Ureter (tissue), 1 donor: ENCODE measurements at places on chromosomes 1 and 21. TPM values are rescaled to one million over a fixed set of nuclear protein-coding genes. Genes with fewer than 3 reads are reported as not detected.

DNA sequence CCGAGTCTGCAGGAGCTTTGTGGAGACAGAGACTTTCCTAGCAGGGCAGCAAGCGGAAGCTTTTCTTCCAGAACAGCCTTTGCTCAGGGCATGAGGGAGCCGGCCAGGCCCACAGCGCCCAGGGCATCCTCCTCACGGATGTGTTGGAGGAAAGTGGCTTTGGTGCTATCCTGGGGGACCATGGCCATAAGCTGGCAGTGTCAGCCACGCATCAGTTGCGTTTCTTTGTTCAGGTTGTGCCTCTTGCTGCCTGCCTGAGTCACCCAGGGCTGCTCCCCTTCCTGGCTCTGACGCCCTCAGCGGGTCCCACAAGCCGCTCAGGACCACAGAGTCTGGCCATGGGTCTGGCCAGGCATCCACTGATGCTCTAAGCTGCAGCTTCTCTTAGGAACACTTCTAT is 39.6 kb upstream of the PRSS38 start:
- no peak for DNase-seq

DNA sequence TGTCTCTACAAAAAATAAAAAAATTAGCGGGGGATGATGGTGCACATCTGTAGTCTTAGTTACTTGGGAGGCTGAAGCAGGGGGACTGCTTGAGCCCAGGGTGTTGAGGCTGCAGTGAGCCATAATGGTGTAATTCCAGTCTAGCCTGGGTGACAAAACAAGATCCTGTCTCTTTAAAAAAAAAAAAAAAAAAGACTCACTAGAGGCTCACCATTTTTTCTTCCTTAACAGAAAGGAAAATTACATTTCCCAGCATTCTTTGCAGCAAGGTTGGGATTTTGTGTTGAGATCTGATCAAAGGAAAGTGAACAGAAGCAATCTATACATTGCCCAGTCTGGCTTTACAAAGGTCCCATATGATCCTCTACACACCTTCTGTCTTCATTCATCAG is 21.5 kb downstream of the GFI1 start:
- no peak for DNase-seq

Gene ZNF683
- total RNA-seq, result 1.2 TPM

Gene KRTAP19-1
- not detected for total RNA-seq

Gene SIK1
- total RNA-seq, result 29.2 TPM

Gene CFHR1
- 2.3 TPM for total RNA-seq

Gene KNCN
- total RNA-seq, result not detected

Gene ETV3L
- total RNA-seq, result not detected
